NCI-H1048 (cell line): ENCODE measurements at places on chromosomes 11 and 22.

DNA sequence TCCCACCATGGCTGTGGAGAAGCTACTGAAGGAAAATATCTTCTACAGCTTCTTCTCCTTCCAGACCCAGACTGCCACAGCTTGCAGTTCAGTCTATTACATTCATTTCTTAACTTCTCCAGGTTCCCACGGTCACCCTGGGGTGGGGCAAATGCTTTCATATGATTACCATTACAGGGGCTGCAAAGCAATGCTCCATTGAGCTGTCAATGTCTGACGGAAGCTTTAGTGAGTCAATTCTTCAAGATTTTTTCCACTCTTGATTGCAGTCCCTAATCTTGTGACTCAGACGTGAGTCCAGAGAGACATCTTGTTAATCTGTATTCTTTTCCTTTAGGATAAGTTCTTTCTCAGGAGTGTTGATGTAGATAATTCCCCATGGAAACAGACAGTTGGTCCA, 233.4 kb upstream of the DDI1 start:
- no peak for DNase-seq

DNA sequence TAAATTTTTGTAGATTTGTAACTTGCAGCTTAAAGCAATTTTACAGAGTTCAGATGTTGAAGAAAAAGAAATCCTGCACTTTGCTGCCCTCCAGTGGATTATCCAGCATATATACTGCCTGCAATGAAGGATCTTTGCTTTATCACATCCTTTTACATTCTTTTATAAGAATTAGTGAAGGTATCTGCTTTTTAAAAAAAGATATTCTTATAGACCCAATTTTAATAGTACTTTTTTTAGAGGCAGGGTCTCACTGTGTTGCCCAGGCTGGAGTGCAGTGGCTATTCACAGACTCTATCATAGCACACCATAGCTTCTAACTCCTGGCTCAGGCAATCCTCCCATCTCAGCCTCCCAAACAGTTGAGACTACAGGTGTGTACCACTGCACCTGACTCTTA, 60.7 kb downstream of the TTC17 start:
- no peak for DNase-seq

GRCh38 chr11:131240421-131240820, 130.0 kb upstream of the NTM start:
- DNase-seq = no peak

- no peak for DNase-seq
Observed at GRCh38 chr11:126268361-126268707, 361 bp downstream of the SRPRA start.
